NCI-H2081 treated with DMSO at 0.1 percent for 48 hours (cell line): ENCODE measurements at places on chromosomes 6 and 20.

DNA sequence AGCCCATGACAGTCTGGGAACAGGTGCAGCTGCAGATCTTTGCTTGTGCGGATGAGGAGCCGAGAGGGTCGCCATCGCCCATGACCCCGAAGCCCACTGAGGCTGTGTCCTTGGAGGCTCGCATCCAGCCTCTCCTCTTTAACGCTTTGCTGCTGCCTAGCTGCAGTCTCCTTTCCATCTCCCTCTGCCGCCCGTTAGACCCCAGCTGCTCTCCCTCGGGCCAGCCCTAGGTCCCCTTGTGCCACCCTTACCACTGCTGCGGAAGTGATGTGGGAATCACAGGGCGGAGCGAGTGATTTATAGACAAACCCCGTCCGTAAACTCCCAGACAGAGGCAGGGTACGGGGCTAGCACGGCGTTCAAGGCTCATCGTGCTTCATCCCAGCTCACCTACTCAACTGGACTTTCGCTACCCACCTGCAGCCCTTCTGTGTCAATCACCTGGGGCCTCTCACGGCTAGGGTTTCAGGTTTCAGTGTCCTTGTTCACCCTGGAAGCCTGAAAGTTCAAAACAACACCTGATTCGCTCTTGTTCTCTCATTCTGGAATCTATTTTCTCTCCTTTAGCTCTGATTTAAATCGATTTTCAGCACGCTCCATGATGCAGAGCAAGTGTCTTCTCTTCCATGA is 76.1 kb downstream of the PAX1 start:
- DNase-seq = no peak

GRCh38 chr6:156776840-156777576 is at the start of gene ARID1B:
Gene ARID1B (plus strand): TSS chr6:156777378. CDS start chr6:156777681, 303 bp downstream.
- DNase-seq = no peak

GRCh38 chr20:14632906-14633305 is 295.5 kb upstream of the FLRT3 start:
- DNase-seq = no peak

GRCh38 chr20:24164360-24164759 is 175.8 kb upstream of the GGTLC1 start:
- no peak for DNase-seq

DNA sequence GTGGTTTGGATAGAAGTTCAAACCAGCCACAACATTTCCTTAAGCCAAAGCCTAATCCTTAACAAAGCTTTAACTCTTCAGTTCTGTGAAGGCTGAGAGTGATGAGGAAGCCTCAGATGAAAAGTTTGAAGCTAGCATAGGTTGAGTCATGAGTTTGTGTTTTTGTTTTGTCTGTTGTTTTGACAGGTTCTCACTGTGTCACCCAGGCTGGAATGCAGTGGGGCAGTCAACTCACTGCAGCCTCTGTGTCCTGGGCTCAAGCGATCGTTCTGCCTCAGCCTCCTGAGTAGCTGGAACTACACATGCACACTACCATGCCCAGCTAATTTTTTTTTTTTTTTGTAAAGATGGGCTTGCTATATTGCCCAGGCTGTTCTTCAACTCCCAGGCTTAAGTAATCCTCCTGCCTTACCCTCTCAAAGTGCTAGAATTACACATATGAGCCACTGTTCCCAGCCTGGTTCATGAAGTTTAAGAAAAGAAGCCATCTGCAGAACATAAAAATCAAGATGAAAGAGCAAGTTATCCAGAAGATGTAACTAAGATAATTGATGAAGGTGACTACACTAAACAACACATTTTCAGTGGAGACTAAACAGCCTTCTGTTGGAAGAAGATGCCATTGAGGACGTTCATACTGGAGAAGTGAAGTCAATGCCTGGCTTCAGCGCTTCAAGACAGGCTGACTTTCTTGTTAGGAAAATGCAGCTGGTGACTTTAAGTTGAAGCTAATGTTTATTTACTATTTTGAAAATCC is 96.2 kb downstream of the SMAP1 start:
- no peak for DNase-seq

- DNase-seq = no peak
Observed at GRCh38 chr6:137951064-137951597, 84.1 kb downstream of the TNFAIP3 start.

- DNase-seq = no peak
Observed at GRCh38 chr6:7523922-7524321, 17.5 kb upstream of the DSP start.

DNA sequence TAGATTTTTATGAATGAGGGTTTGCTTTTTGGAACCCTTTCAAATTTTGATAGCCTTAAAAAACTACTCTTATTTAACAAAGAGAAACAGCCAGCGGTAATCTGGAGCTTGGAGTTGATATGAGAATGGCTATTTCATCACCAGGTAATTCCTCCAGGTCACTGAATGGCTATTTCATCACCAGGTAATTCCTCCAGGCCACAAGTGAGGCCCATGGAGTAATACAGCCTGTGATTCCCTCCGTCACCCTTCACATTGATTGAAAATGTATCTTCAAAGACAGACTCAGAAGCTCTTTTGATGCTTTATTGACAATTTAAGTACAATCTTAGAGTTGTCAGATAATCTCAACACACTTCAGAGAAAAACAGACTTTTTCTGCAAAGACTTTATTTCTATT is 73.3 kb upstream of the AGPAT4 start:
- no peak for DNase-seq

DNA sequence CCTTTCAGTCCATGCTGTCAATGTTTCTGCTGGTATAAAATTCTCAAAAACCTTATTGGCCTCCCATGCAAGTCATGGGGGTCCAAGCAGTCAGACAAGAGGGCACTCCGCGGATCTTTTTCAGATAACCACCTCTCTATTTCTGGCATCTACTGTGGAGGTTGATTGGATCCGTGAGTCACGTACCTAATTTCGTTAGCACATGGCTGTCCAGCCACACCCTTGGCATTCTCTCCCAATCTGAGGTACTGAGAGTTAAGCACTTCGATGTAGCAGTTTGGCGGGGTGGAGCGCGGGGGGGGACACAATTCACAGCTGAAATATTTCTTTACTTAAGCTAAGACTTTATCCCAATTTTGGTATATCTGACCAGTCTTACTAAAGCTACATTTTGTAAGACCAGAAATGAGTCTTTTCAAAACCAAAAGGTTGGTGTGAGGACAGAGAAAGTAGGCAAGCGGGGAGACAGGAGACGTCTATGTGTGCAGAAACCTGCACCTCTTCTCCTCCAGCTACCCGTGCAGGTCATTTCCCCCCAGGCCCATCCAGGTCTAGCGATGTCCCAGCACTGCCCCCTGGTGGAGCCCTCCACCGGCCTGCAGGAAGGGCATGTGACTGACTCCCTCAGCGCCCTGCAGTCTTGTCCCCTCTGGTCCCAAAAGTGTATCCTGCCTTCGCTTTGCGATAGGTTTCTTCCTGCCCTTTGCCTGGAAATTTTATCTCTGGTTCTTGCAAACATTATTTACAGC is 113.1 kb downstream of the ADAT2 start:
- DNase-seq = no peak

- DNase-seq = no peak
Observed at GRCh38 chr6:57040011-57040410, 6.5 kb upstream of the KIAA1586 start.

DNA sequence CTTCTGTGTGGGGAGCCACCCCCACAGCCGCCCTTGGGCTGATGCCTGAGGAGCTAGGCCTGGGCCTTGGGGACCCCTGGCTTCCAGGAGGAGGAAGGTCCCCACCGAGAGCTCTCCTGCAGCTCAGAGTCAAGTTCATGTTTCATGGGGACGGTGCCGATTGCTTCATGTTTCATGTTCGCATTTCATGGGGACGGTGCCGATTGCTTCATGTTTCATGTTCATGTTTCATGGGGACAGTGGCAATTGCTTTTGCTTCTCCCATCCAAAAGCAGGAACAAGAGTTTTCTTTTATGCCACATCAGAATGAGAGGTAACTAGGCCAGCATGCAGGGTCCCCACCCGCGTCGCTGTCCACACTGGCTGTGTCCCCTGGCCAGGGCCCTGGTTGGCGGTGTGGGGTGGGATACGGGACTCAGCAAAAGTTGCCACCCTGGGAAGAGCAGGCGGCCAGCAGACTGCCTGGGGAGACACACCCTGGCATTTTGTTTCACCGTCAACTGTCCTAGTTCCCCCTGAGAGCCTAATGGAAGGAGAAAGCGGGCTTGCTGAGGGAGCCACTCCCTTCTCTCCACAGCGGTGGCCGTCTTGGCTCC is 46.0 kb downstream of the DACT2 start:
- no peak for DNase-seq

DNA sequence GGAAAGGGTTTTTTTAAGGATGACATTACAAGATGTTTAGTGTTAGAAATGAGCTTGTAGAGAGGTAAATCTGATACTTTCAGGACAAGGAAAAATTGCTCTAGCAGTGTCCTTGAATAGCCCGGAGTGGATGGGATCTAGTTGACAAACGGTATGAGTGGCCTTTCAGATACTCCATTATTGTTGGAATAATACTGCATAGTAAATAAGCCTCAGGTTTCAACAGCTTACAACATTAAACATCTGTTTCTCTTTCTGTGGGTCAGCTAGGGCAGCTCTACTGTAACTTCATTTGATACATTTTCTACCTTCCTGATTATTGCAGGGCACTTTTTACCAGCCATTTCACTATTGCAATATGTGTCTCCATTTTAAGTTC is 118.0 kb downstream of the B3GAT2 start:
- no peak for DNase-seq

DNA sequence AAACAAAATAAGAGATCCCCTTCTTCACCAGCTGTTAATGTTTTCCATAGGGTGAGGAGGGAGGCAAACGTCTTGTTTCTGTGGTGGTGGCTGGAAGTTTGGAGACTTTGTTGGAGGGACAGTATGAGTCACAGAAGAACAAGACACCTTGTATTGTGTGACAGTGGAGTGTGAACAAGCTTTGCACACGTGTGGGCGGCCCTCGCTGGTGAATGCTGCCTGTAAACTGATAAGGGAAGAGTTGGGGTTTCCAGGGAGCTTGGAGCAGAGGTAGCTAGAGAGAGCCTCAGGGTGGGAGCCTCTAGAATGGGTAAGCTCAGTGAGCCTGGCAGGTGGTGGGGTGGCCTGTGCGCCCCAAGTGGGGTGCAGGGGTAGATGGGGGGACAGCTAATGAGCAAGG is 78.3 kb downstream of the ZDHHC14 start:
- DNase-seq = no peak

GRCh38 chr6:3373597-3374203 is 83.2 kb downstream of the SLC22A23 start:
- DNase-seq = no peak

- no peak for DNase-seq
Observed at GRCh38 chr20:11982955-11983470, 65.3 kb downstream of the BTBD3 start.

DNA sequence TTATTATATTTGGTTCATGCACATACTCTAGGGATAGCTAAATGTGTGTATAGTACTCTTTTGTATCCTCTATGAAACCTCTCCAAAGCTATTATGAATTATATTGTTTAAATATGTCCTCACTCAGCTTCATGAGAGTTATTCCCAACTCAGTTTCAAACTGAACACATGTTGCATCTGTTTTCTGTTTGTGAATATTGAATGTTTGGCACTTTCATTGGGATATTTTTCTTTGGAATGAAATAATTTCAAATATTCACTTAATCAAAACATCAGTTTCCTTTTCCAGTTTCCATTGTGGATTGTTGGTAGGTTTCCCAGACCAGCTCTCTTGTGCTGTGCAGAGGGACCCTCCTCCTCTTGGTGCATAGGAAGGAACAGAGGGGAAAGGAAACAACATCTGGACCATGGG is 46.6 kb downstream of the HDAC2 start:
- DNase-seq = no peak

- DNase-seq = no peak
Observed at GRCh38 chr6:146719387-146719786, 120.6 kb downstream of the ADGB start.

GRCh38 chr6:47308198-47308517 is 1.5 kb downstream of the TNFRSF21 start:
- no peak for DNase-seq

DNA sequence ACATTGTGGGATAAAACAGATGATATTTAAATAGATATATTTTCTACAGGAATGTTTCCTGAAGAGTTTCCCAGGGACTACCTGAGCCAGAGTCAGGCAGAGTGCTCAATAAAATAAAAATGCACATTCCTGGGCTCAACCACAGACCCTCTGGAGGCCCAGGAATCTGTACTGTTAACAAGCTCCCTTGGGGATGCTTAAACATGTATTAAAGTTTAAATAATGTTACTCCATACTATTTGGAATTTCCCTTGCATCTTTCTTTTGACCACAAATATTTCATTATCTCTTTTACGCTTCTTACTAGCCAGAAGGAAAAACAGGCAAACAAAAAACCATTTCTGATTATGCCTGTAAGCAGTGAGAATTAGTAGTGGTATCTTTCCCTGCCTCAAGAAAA is 42.3 kb downstream of the GPR63 start:
- DNase-seq = no peak

DNA sequence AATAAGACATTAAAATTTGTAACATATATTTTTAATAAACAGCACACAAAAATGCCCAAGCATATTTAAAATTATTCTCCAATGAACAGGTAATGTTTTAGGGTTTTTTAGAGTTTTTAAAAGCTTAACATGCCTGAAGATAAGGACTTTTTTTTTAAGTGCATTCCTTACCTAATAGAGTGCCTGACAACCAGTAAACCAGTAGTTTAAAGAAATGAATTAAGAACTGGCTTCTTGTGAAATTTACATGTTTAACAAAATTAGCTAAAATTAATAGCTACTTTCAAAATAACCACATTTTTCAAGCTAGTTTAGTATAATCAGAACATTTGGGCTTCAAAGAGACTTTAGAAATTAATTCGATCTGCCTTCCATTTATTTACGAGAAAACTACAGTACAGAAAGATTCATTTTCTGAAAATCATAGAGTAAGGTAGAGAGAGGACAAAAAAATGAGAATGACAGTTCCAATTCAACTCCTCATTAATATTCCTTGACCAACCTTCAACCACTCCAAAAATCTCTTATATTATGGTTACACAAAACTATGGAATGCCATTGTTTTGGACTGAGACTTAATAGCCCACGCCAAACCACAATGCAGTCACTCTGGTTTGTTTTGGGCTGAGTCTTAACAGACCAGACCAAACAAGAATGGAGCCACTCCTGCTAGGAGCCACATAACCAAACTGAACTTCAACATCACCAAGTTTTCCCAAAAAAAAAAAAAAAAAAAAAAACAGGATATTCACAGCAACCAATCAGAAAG is 5.7 kb upstream of the PLN start:
- DNase-seq = no peak

DNA sequence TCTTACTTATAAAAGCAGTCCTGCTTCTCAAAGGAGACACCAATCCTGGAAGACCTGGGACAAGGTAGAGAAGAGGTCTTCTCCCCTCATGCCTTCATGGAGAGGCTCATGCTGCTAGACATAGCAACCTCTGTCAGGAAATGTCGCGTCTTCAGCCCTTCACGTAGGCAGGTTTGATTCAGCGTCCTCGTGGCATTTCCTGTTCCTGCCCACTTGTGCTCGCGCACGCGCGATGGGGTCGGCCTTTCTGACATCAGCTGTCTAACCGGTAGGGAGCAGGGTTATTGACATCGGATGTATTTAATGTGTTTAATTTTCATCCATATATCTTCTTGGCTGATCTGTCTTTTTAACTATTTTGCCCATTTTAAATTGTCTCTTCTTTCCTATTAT is 292.4 kb downstream of the THBS2 start:
- no peak for DNase-seq

GRCh38 chr6:39824030-39824926 is 32.1 kb downstream of the DAAM2 start:
- DNase-seq = no peak

GRCh38 chr6:6482256-6482655 is 106.3 kb upstream of the LY86 start:
- DNase-seq = no peak

- DNase-seq = no peak
Observed at GRCh38 chr6:145199961-145200360, 535.4 kb downstream of the EPM2A start.

- no peak for DNase-seq
Observed at GRCh38 chr20:23971310-23971709, 17.3 kb downstream of the GGTLC1 start.
